NCI-H1436 treated with DMSO at 0.1 percent for 48 hours (cell line): ENCODE measurements at places on chromosomes 7 and 10.

- DNase-seq, result no peak
Measured at GRCh38 chr10:6200734-6201515, 1.8 kb upstream of the PFKFB3 start.

GRCh38 chr7:144818511-144818910, 17.3 kb downstream of the TPK1 start:
- DNase-seq, result no peak

- DNase-seq, result no peak
Measured at GRCh38 chr10:14560274-14560673, 214.4 kb downstream of the FAM107B start.

DNA sequence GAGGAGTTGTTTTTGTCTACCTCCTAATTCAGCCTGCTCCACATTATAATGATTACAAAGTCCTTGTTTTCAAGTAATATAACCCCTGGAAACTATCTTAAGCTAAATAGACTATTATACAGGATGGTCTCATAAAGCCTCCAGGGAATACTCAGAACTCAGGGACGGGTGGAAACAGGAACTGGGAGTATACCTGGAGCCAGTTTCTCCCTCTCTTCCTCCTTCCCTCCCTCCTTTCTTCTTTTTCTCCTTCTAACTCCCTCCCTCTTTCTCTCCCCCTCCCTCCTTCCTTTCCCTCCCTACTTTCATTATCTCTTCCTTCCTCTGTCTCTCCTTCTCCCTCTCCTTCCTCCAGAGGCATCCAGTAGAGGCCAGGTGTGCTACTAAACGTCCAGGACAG, 76.2 kb upstream of the PRR15 start:
- no peak for DNase-seq

GRCh38 chr7:55078465-55079372, 59.9 kb downstream of the EGFR start:
- no peak for DNase-seq

DNA sequence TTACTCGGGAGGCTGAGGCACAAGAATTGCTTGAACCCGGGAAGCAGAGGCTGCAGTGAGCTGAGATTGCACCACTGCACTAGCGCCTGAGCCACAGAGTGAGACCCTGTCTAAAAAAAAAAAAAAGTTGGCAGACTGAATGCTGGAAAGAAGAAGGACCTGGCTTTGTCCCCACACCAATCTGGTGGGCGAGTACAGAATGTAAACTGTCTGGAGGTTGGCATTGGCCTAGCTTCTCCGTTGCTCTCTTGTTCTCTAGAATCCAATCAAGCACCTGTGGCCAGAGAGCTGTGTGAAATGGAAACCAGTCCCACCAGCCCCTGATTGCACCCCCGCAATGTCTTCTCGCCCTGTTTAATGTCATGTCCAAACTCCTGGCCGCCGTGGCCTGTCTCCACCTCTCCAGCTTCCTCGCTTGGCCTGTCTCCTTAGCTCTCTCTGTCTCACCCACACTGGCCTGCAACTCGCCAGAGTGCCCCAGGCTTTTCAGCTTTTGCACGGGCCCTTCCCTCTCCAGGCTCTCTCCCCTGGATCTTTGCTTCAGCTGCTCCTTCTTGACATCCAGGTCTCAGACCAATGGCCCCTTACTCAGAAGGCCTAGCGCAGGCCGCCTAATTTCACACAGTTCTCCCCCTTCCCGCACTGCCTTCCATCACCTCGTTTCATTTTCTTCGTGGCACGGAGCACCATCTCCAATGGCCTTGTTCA, 670 bp upstream of the AGK start:
- no peak for DNase-seq

- DNase-seq, result no peak
Measured at GRCh38 chr7:103766660-103767059, 222.8 kb downstream of the RELN start.

DNA sequence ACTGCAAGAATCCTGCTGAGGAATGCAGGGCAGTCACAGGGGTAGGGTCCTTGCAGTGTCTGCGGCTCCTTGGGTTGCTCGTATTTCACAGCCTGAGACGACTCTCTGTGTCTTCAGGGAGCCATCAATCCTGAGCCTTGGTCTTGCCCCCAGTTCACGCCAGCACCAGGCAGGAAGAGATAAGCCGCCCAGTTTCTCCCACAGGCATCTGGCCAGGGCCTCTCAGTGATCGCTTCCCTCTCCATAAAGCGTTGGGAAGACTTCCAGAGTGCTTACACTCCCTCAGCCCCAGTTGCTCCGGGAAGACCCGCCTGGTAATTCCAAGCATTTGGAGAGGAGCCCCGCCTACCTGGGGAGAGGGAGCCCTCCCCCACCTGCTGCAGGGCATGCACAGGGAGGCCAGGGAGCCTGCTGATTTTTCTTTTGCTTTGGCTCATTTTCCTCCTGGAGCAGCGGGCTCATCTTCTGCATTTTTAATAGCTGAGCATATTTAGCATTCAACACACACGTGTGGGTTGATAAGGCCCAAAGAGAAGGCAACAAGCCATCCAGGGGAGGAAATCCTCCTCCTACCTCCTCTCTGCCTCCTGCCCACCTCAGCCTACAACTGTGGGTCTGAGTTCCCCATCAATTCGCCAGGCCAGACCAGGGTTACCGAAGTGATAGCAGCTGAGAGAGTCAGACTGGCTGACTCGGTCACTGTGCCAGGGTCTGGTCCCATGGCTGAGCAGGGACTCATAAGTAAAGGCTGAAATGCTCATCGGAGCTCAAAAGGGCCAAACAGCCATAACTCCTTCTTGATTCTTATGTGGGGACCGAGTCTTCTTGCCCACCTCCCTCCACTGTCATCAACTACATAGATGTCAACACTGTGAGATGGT, 74.4 kb upstream of the EFCAB10 start:
- DNase-seq, result no peak

GRCh38 chr10:6384031-6384430, 181.3 kb downstream of the PFKFB3 start:
- DNase-seq, result no peak

- DNase-seq, result no peak
Measured at GRCh38 chr10:102593074-102593803, 51.0 kb upstream of the TRIM8 start.

GRCh38 chr7:149753375-149754233, 19.8 kb downstream of the ZNF467 start:
- DNase-seq, result no peak

- no peak for DNase-seq
Measured at GRCh38 chr7:122972056-122972455, 23.4 kb downstream of the TAS2R16 start.

GRCh38 chr7:69049326-69049725, 548.9 kb upstream of the AUTS2 start:
- DNase-seq, result no peak

DNA sequence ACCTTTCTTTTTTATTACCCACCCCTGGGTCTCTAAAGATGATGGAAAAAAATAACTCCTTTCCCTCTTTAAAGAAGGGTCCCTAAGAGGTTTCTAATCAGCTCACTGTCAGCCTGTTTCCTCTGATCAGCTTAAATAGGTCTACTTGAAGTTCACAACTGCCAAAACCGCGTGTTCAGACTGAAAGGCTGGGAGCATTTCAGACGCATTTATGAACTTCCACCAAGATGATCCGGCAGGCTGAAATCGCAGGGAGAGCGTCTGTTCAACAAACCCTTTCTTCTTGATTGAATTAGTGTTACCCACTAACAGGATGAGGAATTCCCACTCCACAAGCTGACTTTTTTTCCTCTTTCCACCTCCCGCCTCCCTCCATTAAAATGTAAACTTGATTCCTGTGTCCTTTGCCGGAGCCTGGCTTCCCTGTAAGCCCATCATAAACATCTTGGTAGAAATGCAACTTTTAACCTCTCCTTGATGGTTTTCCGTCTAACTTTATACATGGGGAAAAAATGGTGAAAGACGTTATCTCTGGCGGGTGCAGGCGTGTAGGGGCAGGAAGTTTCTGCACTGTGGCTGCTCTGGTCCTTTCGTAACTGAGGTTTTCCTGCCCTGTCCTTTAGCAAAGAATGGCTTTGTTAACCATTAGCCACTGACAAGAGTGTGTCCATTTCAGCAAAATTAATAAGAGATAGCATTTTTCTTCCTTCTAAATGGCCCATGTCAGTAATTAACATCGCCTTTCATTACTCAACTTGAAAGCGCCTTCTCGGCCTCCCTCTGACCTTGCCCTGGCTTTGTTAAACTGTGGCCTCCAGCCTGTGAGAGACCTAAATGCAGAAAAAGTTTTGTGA, 130.7 kb downstream of the BAMBI start:
- no peak for DNase-seq
